Activated CD8-positive, alpha-beta T cell treated with anti-CD3 and anti-CD28 coated beads, Interleukin-2, amount 10 ng/mL, durations not matched to agents 7 days and 5 days (primary cell): ENCODE measurements at places on chromosomes 5 and 9.

GRCh38 chr9:127305838-127306226 lies 41.3 kb downstream of the GARNL3 start:
- H3K4me3 ChIP-seq = no peak overlapping the region
- H3K4me1 ChIP-seq = no peaks in the 10 kb centered on the region
- peaks cover 21% of the 10 kb centered on the region for H3K27me3 ChIP-seq
- no peak overlapping the region for H3K27ac ChIP-seq
- DNase-seq = no peak

GRCh38 chr9:14909961-14910805 lies at the start of gene FREM1:
Gene FREM1, minus strand, starts transcription at chr9:14910428. Its CDS starts 41,451 bp downstream, at chr9:14868977.
- peaks cover 5% of the 10 kb centered on the region for H3K27me3 ChIP-seq
- H3K4me3 ChIP-seq = no peak within 1 kb of the TSS
- no peak within 1 kb of the TSS for H3K27ac ChIP-seq
- no peak for DNase-seq

DNA sequence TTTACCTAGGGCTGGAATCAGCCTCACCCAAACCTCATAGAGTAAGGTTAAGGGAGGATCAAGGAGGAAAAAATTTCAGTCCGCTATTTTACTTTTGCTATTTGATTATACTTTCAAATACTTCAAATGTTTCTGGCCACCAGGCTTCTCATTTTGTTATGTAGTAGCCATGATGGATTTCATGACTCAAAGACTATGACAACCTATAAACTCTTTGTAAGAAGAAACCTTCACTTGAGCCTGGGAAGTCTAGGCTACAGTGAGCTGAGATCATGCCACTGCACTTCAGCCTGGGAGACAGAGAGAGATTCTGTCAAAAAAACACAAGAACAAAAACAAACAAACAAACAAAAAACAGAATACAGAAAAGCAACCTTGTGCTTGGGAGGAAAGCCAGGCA lies 293.6 kb upstream of the TNC start:
- H3K36me3 ChIP-seq = no peaks in the 10 kb centered on the region
- peaks cover 6% of the 10 kb centered on the region for H3K27me3 ChIP-seq
- no peak overlapping the region for H3K4me3 ChIP-seq
- H3K4me1 ChIP-seq = no peaks in the 10 kb centered on the region
- DNase-seq = no peak
- no peak overlapping the region for H3K27ac ChIP-seq

DNA sequence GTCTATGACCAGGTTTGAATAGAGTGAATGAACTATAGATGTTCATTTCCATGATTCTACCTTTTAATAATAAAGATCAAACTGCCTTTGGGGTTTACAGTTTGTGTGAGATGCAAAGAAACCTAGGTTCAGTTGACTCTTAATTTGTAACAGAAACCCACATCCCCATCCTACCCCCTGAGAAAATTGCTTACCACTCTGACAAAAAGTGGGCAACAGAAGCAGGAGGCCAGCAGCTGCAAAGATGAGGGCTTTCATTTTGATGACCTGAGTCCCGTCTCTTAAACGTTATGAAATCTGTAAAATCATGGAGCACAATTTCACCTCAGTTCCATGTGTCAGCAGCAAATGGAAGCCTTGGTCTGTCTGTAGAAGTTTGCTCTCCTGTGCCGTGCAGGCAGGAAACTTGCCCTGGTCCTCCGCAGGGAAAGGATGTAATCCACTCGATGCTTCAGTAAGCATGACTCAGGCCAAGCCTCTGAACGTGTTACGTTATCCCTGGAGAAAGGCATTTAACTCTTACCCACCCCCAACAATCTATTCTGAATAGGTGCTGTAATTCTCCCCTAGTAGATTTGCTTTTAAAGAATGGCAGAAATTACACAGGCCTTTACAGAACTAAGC lies at the start of gene F2RL2:
F2RL2 (minus strand) TSS at position 431 of the 624 bp plus-strand sequence; CDS start at position 258, 173 bp downstream.
- no peak within 1 kb of the TSS for H3K27ac ChIP-seq
- H3K4me3 ChIP-seq = no peak within 1 kb of the TSS
- H3K27me3 ChIP-seq = no peaks in the 10 kb centered on the region

- peaks cover 48% of the 10 kb centered on the region for H3K27me3 ChIP-seq
- peaks cover 19% of the 10 kb centered on the region for H3K4me1 ChIP-seq
- DNase-seq = no peak
- no peaks in the 10 kb centered on the region for H3K36me3 ChIP-seq
- peak within 1 kb of the TSS; percentile 3 for H3K27ac ChIP-seq
- H3K4me3 ChIP-seq = peak within 1 kb of the TSS; percentile 68
These were observed at the start of gene EPB41L4A for GRCh38 chr5:112419164-112419985. Gene EPB41L4A, minus strand, starts transcription at chr5:112419277. Its CDS starts 238 bp downstream, at chr5:112419039.
